Activated T-helper 9 cell treated with anti-CD3 and anti-CD28 coated beads, Interleukin-2, amount 50 U/mL, for 16 hours (primary cell): ENCODE measurements at places on chromosomes 12 and 14.

GRCh38 chr14:34713681-34714319 is 593 bp downstream of the CFL2 start:
- peak; percentile 26 for DNase-seq

DNA sequence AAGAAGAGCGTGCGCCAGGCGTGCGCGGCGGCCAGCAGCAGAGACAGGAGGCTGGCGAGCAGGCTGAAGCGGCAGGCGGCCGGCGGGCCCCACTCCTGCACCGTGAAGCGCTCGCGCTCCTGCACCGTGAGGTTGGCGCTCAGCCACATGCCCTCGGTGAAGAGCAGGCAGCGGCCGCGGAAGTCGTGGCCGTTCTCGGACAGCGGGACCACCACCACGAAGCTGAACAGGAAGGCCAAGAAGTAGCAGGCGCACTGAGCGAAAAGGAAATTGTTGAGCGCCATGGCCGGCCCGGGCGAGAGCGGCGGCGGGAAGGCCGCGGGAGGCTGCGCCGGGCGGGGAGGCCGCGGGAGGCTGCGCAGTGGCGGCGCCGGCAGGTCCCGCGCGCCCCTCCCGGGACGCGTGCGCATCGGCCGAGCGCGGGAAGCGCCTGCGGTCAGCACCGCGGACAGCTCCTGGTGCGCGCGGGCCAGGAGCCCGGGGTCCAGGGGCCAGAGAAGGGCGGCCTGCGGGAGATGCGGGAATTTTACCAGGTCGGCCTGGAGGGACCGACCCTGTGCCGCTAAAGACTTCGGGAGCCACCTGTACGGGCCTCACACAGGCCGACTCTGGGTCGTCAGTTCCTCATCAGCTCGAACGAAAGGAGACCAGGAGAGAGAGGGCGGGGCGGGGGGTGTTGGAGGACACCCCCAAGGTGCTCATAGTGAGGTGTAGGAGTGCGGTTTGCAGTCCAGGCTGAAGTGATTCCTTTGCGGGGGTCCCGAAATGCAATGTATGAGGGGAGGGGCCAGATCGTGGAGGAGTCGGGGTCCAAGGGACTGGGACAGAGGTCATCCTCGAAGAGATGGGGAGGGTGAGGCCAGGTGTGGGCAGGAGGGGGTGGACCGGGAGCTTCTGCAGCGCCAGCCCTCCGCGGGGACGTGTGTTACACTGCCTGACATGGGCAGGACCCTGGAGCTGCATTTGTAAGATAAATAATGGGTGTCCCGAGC is at the start of gene TMEM179:
TMEM179 (minus strand) TSS at position 315 of the 992 bp plus-strand sequence; CDS start at position 284, 31 bp downstream.
- no peak for DNase-seq

GRCh38 chr12:104557488-104558195 is 100.9 kb downstream of the CHST11 start:
- no peak for DNase-seq

GRCh38 chr12:53820514-53821306 is 68.9 kb upstream of the CISTR start:
- DNase-seq: no peak

DNA sequence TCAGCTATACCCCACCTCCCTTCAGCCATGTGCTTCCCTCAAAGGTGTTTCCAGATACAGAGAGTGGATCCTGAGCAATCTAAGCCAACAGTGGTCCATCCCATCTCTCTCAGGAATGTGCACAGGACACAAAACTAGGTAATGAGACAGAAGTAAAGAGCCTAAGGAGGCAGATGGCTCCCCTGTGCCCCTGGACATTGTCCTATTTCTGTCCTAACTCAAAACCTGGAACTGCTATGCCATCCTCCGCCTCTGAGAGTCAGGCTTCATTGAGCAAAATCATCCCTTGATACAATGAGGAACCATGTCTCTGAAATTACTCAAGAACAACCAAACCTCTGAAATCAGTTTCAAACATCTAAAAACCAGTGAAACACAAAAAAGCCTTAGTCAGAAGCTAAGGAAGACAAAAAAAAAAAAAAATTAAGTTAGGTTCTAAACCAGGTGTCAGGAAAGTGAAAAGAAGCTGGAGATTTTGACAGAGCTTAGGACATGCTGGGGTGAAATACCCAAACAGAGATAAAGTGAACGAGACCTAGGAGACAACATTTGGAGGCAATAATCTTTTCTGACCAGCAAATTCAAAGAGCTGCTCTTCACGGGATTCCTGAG is 200.3 kb upstream of the PLEKHG7 start:
- no peak for DNase-seq

DNA sequence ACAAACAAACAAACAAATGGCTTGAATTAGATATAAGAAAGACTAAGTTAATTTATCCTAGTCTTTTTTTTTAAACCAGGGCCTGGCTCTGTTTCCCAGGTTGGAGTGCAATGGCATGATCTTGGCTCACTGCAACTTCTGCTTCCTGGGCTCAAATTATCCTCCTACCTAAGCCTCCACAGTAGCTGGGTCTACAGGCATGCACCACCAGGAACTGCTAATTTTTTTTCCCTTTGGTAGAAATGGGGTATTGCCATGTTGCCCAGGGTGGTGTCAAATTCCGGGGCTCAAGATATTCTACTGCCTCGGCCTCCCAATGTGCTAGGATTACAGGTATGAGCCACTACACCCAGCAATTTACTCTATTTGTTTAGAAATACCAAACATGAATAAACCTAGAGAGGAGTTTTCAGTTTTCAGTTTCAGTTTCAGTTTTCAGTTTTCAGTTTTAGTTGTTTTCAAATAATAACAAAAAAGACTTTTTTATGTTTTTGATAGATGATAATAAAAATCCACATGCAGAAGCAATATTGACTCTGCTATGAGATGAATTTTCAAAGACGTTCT is 817.0 kb downstream of the FLRT2 start:
- DNase-seq: no peak
